ENCODE measurements at places on chromosomes 7 and 10.

- no peak for DNase-seq
Measured at GRCh38 chr7:35971133-35971891, 170.5 kb downstream of the SEPTIN7 start.

DNA sequence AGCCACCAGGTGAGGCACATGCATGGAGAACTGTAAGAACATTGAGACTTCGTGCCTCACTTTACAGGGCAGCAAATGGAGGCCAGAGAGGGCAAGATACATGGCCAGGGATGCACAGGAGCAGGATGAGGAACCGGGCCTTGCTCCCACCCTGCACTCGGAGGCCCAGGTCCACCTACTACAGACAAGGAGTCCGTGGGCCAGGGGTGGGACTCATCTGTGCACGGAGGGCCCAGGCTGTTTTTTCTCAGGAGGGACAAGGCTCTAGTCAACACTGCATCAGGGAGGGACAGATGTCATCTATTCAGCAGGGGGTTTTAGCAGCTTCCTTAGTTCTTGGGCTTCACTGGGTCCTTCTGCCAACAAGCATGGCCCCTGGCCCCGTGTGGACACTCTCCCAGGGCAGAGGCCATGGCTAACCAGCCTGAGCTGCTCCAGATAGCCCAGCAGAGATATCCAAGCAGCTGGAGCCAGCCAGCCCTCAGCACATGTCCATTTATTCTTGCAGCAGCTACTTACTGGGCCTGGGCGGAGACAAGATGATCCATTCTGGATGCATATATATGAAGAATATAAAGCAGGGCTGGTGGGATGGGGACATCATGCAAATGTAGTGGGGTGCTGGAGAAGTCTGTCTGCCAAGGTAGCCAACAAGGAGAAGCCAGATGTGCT lies 134.5 kb upstream of the RET start:
- DNase-seq: no peak

DNA sequence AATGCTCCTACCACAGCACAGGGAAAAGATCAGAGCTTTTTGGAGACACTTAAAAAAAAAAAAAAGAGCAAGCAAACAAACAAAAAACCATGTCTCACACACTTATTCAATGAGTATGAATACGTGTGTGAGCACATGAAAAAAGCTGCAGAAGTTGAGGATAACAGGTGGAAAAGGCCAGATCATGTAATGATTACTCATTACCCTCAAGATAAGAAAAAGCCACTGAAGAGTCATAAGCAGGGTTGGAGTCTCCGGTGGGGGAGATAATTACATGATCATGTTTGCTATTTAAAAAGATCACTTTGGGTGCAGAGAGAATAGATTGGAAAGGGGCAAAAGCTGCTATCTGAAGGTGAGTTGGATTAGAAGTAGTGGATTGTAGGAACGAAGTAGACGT lies 77.0 kb downstream of the POU6F2 start:
- no peak for DNase-seq

DNA sequence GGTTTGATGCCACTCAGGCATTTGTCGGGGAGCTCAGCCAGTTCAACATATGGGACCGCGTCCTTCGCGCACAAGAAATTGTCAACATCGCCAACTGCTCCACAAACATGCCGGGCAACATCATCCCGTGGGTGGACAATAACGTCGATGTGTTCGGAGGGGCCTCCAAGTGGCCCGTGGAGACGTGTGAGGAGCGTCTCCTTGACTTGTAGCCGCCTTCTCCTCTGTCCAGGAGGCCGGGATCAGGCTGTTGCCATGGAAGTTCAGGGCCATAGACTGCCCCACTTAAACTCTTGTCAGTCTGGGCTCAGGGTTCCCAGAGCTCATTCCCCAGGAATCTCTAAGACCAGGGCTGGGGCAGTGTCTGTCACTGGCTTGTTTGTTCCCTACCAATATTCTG lies 11.3 kb downstream of the NPTX2 start:
- DNase-seq: no peak

DNA sequence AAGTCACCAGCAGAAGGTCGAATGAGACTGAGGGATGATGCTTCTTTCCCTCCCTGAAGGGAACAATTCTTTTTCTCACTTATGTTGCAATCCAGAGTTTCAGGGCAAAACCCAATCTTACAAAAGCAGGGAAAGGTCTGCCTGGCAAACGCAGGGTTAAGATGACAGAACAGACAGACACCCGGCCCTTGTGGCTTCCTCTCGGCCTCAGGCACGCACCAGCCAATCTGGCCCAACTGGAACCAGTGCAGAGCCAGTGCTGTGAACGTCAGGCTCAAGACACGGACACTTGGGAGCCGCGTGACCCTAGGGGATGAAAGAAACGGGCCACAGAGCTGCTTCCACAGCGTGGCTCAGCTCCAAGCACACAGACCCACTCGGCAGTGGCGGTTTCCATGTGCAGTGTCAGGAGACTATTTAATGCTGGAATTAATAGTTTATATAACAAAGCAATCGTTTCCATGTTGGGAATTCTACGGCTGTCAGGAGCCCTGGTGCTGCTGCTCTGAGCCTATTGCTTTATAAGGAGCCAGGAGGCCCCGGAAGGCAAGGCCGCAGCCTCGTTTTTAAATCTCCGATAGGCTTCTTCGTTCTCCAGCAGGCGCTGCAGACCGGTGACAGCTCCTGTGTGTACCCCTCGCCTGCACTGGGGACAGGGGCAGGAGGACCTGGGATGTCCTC lies 198.4 kb downstream of the DIP2C start:
- no peak for DNase-seq
